ENCODE measurements at places on chromosomes 1 and 21.

- peak; percentile 81 for DNase-seq
Measured at GRCh38 chr1:172778456-172779455, 119.9 kb downstream of the FASLG start.

GRCh38 chr1:23638188-23638619 lies 53.4 kb upstream of the RPL11 start:
- DNase-seq = no peak

DNA sequence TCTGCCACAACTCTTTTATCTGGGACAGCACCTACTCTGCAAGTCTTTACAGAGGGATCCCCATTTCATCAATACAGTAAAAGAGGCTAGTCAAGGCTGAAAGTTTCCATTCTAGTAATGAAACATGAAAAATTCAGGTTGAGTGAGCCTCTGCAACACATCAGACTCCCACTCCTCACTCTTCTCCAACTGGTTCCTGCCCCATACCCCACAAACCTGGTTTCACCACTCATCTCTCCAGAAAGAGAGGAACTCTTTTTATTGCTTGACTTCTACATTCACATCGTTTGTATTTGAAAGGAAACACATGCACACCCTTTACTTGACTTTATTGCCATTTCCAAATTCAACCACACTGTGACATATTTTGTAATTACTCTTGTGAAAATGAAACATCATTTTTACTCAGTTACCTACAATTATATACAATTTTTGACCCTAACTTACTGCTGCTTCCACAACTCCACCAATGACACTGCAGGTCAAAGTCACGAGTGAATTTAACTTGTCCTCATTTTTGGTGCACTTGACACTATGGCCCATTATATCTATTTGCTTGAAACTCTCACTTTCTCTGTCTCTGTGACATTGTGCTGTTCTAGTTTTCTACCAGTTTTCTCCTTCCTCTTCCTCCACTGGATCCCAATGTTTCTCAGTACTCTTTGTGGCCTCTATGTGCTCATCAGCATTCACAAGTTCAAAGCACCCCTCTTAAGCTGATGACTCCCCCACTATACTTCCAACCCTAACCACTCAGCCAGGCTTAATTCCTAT lies 8.0 kb downstream of the STX6 start:
- DNase-seq = no peak

DNA sequence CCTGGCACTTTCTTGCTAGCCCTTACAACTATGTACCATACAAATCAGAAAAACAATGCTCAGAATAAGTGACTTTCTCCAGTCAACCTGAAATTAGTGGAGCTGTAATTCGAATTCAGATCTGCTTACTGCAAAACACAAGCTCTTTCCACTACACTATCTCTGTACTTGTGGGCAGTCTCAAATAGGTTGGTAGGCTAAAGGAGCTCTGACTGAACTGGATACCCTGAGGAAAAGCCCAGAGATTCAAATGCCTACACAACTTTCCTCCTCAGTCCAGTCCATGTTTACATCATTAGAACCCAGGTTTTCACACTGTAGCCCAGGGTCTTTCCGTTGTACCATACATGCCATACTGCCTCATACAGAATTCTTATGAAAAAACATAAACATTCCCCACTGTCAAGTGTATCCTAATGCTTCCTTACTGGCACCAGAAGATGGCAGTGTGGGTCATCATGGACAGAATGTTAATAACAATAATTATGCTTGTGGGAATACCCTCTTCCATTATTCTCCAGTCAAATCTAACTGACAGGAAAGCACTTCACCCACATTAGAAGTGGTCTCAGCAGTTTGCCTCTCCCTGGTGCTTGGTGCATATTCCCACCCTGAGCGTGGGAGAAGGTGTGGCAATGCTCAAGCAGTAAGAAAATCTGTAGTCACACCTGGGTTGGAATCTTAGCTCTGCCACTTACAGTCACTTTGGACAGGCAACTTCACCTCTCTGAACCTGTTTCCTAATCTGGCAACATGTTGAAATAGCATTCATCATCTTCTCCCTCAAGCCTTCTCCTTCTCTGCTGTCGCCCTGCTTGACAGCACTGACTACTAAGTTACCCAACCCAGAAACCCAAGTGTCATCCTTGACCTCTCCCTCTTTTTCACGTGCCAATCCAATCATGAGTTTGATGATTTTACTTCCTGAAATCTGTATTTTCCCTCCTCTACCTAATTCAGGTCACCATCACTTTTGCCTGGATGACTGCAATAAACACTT lies 14.4 kb upstream of the ZFYVE9 start:
- peak; percentile 46 for DNase-seq

DNA sequence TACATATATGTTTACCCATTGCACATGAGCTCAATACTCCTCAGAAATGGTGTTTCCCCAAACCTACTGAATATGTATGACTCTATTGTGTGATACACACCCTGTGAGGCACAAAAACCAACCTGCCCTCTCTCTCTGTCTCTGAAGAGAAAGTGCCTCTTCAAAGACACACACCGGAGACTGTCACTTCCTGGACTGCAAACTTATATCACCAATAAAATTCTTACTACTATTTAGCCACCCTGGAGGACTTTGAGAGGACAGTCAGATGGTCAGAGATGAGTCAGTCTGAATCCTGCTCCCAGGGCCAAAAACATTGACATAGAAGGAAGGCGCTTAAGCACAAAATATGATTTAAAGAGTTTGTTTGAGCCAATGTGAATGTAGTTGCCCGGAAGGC lies 110.4 kb downstream of the PPIAL4G start:
- DNase-seq = peak; percentile 19

DNA sequence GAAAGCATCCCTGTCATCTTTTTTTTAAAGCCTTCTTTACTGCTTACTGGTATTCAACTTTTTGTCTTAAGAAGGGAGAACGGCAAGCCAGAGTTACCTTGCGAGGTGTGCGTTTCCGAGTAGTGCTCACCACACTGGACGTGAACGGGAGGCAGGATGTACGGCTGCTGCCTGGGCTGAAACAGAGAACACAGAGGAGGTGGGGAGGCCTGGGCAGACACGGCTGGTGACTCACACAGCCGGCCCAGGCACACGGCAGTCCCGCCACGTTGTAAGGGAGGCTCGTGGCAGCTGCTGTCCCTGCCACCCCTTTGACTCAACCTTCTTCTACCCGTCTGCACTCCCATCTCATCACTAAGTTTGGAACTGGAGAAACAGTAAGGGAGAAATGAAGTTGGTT lies 105.8 kb downstream of the SMYD2 start:
- no peak for DNase-seq

DNA sequence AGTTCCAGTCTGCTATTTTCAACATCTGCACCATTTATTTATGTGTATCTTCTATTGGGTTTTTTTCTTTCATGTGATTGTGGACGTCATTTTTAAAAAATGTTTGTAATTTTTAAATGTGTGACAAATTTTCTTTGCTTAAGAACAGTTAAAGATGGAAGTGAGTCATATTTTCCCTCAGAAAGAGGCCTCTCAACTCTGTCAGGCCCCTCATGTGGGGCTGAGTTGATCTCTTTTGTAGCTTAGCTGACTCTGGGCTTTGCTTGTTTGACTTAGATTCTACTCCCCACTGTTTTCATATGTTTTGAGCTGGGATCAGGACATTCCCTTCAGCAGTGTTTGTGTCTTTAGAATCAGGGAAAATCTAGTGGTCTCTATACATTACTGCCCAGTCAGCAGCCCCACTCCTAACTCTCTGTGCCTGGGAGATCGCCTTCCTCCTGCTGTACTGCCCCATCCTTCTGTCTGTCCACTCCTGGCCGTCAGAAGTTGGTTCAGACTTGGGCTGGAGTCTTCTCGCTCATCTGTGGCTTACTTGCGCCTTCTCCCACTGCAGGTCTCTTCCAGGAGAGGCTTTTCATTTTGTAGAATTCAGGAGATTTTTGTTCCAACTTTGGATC lies 137.4 kb downstream of the DYRK1A start:
- no peak for DNase-seq

GRCh38 chr1:178580876-178581275 lies 68.0 kb downstream of the TEX35 start:
- DNase-seq = no peak

DNA sequence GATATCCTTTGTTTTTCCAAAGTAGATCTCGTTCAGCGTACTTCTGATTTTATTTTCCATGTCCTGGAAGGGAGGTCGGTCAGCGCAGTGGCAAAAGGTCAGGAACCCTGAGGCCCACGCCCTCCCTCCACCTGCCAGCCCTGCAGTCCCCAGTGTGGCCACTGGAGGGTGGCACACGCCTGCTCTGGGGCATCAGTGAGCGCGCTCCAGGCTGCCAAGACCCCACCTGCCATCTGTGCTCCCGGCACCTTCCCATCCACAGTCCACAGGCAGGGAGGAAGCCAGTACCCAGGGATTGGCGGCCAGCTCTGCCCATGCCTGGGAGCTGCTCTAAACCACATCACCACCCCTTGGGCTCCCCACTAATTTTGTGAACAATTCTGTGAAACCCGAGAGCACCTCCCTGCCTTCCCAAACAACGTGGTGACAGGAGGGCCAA lies 32.3 kb downstream of the SLC66A1 start:
- no peak for DNase-seq

GRCh38 chr21:31011412-31011811 lies 26.9 kb downstream of the KRTAP19-8 start:
- no peak for DNase-seq

- DNase-seq = peak; percentile 86
Measured at GRCh38 chr1:202160377-202160940, at the start of gene PTPN7. Gene PTPN7, minus strand, starts transcription at chr1:202160602. Its CDS starts 1,200 bp downstream, at chr1:202159402.

- DNase-seq = no peak
Measured at GRCh38 chr1:41412748-41413147, 51.5 kb downstream of the FOXO6 start.

DNA sequence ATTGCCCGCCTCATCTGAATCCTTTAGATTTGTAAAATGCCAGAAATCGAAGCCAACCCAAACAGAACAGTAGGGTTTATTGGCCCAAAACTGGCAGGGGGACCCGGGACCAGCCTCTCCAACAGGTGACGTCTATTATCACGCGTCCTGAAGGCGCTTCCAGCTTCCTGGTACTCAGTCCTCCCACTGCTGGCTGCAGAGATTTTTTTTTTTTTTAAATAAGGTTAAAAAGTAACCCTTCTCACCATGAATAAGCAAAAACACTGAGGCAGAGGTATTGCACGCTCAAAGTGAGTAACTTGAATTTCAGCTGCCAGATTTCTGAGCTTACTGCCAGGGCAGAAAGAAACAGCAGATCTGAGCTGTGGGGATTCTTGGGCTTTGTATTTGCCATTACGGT lies 54.4 kb upstream of the GCLM start:
- DNase-seq = no peak

DNA sequence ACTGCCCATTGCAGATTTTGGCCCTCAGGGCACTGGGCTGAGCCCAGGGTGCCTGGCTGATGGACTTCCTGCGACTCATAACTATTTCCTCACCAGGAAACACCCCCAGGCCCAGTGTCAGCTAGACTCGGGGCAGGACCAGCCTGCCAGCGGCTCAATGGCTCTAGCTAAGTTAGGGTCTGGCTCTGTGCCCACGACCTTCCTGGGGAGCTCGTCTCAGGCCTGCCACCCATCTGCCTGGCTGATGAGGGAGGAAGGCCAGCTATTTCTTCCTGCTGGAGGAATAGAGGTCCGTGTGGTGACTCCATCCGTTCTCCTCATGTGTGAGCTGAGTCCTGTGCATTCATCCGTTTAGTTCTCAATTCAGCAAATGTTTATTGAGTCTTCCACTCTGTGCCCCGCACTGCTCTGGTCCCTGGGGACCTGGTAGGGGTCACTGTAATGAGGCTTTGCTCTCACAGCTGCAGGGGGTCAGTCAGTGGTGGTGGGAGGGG lies 44.5 kb downstream of the KIRREL1 start:
- DNase-seq = no peak

GRCh38 chr1:93148001-93148400 lies 32.2 kb downstream of the TMED5 start:
- no peak for DNase-seq

- DNase-seq = no peak
Measured at GRCh38 chr21:37759777-37760176, 156.5 kb downstream of the KCNJ6 start.

- no peak for DNase-seq
Measured at GRCh38 chr1:14603645-14604044, 5.2 kb downstream of the KAZN start.

DNA sequence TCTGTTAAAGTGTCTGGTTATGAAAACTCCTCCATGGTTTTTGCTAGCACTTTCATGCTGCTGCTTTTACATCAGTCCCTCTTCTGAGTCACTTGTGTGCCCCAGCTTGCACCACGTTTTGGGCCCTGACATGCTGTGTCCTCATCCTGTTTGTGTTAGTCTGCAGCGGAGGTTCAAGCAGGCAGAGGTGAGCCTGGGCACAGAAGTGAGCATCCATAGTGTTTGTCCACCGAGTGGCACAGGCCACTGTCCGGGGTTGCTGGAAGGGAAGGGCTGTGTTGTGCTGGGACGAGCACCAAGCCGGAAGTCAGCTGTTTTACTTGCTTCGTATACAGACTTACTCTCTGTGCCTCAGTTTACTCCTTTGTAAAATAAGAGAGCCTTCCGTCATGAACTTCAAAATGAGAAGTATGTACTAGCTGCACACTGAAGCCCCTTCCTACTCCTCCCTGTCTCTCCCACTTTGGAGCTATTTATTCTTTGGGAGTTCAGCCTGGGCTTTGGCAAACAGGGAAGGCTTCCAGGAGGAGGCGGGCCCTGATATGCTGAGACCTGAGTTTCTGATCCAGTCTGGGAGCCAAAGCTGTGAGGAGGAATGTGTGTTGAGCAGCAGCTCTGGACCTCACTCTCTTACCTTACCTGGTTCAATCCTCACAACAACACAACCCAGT lies 10.7 kb upstream of the LAPTM5 start:
- DNase-seq = no peak

DNA sequence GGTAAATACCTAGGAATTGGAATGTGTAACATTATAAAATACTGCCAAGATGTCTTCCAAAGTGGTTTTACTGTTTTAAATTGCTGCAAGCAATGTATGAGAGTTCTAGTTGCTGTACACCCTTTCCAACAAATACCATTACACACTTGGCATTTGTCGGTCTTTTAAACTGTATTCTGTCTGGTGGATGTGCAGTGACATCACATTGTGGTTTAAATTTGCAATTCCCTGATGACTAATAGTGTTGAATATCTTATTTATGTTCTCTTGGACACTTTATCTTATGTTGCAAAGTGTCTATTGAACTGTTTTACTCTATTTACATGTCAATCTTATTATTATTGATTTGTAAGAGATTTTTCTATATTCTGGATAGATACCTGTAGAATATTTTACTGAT lies 561.2 kb upstream of the B3GALT2 start:
- DNase-seq = no peak

GRCh38 chr1:23527366-23527765 lies 3.7 kb downstream of the E2F2 start:
- DNase-seq = no peak

DNA sequence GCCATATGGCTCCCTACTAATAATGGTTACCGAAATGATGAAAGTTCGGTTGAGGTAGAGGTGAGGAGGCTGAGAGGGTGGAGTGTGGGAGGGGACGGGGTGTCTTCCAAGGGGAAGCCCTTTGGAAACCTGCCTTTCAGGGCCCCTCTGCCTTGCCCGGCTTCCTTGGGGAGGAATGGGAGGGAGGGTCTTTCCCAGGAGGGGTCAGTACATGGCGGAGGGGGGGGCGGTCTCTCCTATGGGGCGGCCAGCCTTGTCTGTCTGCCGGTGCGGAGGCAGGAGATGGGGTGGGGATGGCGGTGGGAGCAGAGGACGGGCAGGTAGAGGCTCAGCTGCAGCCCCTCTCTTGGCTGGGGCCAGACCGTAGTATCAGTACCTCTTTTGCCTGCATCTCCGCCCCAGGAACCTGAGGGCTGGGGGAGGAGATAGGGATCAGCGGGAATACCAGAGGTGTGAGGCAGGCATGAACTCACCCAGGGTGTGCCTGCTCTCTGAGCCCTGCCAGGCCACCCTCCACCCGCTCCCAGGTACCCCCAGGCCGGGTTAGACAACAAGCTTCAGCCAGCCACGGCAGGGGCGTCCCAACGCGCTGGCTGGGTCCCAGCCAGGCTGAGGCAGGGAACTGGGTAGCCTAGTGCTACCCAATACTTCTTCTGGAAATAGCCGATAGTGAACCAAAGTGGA lies 79.4 kb upstream of the POU3F1 start:
- no peak for DNase-seq
